ENCODE measurements at places on chromosomes 16 and 17.

DNA sequence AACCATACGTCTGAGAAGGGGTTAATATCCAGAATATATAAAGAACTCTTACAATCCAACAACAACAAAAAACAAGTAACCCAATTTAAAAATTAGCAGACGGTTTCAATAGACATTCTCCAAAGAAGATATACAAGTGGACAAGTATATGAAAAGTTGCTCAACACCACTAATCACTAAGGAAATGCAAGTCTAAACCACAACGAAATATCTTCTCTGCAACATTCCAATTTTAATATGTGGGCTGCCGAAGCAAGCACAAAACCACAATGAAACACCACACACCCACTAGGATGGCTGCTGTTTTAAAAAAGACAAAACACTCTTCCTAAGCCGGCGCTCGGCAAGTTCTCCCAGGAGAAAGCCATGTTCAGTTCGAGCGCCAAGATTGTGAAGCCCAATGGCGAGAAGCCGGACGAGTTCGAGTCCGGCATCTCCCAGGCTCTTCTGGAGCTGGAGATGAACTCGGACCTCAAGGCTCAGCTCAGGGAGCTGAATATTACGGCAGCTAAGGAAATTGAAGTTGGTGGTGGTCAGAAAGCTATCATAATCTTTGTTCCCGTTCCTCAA lies 5.9 kb upstream of the SLC13A2 start:
- DNase-seq = no peak

- DNase-seq = no peak
These were observed 10.2 kb upstream of the ETV4 start for GRCh38 chr17:43556292-43556691.

GRCh38 chr16:11349599-11350276 lies 4.5 kb downstream of the RMI2 start:
- no peak for DNase-seq

DNA sequence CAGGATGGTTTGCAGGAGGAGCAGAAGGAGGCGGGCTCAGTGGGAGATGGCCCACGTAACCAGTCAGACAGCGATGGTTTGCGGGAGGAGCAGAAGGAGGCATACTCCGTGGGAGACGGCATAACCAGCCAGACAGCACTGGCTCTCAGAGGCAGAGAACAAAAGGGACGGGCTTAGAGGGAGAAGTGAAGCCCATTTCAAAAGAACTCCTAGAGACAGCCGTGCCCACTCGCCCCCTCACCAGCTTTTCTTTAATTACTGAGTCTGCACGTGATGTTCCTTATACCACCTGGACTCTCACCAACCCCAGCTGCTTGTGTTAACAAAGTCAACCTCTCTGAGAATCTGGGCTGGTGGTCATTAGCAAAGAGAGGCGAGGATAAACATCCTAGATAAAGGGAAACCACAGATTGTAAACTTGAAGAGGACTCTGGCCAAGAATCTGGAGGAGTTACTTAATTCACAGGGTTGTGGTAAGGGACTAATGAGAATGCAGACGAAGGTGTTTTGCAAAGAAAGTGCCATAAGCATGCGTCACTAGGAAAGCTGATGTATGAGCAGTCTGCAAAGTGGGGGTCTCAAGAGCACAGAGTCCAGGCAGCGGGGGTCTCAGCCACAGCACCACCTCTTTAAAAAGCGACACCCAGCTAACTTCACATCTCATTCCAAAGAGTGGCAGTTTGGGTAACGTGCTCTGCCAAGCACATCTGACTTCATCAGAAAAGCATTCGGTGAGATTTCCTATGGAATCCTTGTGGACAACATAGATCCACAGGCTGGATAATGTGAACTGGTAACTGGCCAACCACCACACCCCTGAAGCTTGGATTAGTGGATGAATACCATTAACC lies 51.7 kb downstream of the NXN start:
- no peak for DNase-seq

DNA sequence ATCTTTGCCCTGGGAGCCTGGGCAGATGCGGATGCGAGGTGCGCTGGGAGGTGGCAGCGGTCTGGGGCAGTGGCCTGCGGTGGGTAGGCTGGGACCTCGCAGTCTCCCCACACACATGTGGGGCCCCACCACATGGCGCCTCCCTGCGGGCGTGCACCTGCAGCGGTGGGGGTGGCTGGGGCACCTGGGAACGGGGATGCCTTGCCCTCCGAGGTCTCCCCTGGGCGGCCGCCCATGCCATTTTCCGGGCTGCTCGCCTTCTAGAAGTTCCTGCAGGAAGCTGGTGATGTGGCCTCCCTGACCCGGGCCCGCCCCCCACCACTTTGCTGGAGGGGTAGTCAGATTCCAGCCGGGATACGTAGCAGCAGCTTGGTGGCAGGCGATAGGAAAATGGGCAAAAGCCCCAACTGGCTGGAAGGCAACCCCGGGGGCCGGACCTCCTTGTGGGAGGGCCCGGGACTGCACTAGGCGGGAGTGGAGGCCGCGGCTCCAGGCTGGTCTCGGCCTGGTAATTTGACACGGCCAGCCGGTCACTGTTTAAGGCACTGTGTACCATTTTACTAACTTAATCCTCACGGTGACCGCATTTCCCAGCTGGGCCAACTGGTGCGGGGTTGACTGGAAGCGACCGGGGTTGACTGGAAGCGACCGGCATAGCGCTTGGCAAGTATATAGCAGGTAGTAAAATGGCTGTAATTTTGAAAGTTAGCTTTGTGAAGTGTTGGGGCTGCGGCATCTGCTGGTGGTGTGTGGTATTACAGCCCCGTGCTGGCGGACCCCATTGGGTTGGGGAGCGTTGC lies 38.5 kb downstream of the IGF2BP1 start:
- no peak for DNase-seq

- DNase-seq = no peak
These were observed 4.2 kb downstream of the BORCS6 start for GRCh38 chr17:8185582-8186445.

DNA sequence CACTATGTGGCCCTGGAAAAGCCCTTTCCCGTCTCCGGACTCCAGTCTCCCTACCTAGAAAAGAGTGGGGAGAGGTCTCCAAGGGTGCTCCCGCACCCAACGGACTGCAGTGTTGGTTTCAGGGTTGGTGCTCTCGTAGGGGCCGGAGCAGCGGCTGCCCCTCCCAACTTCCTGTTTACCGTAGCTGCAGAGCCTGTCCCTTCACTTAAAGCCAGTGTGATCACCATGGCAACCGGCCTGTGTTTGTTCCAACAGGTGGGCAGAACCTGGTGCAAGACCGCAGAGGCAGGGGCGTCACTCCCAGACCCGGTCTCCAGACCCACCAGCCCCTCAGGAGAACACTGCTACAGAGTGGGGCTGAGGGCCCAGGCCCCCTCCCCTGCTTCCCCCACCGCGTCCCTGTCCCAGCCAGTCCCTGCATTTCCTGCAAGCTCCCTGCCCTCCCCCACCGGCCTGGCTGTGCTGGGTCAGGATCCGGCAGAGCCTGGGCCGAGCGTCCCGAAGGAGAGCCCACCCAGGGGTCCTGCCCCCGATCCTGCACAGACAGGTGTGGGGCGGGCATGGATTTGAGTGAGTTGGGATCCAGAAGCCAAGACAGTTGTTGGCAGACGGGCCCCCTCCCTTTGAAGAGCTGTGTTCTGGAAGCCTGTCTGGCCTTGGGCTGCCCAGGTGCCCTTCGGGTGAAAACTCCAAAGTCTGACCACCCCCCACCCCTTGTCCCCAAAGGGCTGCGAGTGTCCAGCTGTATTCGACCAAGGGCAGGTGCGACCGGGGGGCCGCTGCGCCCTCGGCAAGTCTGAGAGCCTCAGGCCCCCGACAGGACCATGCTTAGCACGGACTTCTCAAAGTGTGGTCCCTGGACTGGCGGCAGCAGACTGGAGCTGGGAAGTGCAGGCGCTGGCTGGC lies 1.5 kb upstream of the BAIAP3 start:
- DNase-seq = peak; percentile 91

DNA sequence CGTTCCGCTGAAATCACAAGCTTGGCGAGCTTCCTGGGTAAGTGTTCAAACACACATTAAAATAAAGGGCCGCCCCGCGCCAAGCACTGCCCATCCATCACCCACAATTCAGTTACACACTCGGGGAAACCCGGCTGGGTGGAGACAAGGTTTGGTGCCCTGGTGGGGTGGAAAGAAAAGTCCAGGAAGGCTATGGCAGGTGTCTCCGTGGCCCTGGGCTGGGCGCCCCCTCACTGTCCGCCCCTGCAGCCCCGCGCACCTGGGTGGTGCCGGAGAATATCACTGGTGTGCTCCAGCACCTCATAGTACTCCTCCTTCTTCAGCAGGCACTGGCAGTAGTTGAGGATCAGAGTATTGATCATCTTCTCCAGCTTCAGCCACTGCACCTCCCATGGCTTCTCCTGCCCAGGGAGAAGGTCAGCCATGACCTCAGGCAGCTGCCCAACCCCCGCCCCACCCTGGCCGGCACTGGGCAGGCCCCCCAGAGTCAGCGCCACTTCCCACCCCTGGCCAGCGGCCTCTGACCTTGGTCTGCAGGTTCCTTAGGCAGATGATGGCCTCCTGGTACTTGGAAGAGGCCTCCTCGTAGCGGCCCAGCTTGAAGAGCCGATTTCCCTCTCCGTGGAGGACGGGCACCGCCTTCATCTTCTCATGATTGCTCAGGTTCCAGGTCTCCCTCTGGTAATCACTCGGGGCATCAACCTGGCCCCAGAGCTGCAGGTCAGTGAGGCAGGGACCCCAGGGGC lies 8.4 kb downstream of the AIPL1 start:
- no peak for DNase-seq

GRCh38 chr16:9055661-9056060 lies 35.8 kb upstream of the HAPSTR1 start:
- no peak for DNase-seq

GRCh38 chr16:12461201-12461600 lies 342.5 kb downstream of the CPPED1 start:
- DNase-seq = no peak

DNA sequence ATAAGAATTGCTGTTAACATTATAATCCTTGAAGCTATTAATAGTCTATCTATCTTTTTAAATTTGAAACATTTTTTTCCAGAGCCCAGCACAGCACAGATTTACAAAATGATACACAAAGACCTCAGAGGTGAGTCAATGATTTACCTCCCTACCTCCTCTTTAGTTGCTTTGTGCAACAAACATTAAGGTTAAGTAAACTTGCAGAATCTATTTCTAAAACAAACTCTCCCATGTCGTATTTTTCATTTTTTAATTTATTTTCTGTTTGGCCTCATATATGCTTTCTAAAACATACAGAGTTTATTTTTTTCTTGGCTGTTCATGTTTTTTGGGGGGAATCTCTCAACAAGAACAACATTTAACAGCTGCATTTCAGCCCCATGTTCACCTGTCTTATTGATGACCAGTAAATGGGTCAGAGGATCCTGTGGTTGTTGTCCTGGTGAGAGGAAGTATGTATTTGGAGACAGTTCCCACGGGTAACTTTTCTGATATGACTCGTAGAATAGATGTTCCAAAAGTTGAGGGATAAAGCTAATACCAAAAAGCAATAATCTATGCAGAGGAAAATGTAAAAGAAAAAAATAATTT lies 42.6 kb downstream of the ABCA9 start:
- no peak for DNase-seq

- DNase-seq = no peak
These were observed 46.7 kb upstream of the ZC3H18 start for GRCh38 chr16:88523309-88524161.

DNA sequence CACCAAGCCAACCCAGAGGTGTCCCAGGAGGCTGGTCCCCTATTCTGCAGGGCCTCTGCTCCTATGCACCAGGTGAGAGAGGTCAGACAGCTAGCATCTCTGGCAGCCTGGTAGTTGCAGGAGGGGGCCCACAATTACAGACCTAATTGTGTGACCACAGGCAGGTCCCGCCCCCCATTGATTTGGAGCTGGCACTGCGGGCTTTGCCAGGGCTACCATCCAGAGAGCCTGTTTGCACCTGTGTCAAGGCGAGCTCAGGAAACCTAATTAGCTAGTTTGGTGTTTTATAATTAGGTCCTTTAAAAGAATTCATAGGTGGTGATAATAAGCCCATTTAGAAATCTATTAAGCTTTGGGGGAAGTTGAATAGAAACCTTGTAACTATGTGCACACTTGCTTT lies 90.2 kb downstream of the MRM1 start:
- no peak for DNase-seq

DNA sequence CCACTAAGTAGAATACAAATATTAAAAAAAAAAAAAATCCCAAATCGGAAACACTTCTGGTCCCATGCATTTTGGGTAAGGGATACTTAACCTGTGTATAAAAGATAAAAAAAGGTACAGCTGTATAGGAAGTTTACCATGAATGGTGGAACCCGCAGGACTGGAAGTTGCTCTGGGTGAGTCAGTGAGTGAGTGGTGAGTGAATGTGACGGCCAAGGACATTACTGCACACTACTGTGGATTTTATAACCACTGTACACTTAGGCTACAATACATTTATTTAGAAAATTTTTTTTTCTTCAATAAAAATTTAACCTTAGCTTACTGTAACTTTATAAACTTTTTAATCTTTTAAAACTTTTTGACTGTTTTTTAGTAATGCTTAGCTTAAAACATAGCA lies 71.3 kb upstream of the BCAR1 start:
- no peak for DNase-seq

DNA sequence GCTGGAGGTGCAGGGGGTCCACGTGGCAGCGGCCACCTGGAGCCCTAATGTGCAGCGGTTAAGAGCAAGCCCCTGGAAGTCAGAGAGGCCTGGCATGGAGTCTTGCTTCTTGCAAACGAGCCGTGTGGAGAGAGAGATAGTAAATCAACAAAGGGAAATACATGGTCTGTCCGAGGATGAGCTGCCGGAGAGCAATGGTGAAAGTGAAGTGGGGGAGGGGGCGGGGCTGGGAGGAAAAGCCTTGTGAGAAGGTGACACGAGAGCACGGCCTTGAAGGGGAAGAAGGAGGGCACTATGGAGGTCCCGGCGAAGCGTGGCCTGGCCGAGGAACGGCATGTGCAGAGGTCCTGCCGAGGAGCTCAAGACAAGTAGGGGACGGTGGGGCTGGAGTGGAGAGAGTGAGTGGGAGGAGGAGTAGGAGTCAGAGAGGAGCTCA lies 6.0 kb upstream of the SERPINF1 start:
- DNase-seq = no peak

DNA sequence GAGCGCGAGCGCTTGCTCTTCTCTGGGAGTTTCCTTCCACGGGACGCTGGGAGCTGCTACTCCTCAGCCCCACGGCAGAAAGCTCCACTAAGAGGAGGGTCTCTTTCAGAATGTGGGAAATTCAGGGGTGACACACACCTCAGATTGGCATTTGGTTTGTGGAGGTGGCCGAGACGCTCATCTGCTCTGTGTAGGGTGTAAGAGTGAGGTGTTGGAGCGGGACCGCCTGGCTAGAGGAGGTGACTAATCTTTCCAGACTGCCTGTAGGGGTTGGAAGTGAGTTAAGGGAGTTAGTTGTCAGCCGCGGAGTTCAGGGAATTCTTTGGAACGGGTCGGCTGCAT lies 735 bp downstream of the PSMD11 start:
- DNase-seq = no peak

- peak; percentile 23 for DNase-seq
These were observed 4.5 kb upstream of the TMEM92 start for GRCh38 chr17:50269477-50270434.

GRCh38 chr17:16652847-16653366 lies 743 bp downstream of the ZNF624 start:
- DNase-seq = no peak
